Thymus (tissue), 14 donors: ENCODE measurements at places on chromosomes 3 and 15. TPM values are rescaled to one million over a fixed set of nuclear protein-coding genes. Genes with fewer than 3 reads are reported as not detected.

- DNase-seq, result no peak
These were observed 26.9 kb downstream of the LOXL1 start for GRCh38 chr15:73952913-73953750.

PIK3CB gene
- 11.7 TPM for total RNA-seq

DNA sequence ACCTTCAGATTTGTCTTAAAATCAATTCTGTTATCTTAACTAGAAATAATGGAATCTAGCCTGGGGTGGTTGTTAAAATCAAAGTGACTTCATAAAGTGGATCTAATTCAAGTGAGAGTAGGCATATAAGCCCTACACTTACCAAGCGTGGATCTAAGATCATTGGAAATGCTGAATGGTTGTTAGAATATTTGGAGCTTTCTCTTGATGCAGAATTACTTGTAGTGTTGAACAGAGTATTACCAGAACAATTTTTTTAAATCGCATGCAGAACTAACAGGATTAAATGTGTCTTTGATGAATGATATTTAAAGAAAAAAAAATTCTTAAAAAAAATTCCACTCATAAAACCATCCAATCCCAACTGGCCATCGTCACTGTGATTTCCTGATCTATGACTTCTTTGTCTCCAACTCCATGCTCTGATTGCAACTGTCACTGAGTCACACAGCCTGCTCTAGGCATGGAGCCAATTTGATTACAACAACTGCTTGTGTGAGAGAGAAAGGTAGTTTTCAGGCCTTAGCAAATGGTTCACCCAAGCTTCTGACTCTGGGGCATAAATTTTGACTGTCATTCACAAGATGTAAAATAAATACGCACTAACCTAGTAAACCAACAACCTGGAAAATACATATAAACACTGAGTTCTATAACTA lies 25.9 kb upstream of the SPRED1 start:
- DNase-seq, result no peak

ISL2 gene
- total RNA-seq, result 0.09 TPM

GPR62 gene
- total RNA-seq, result 0.05 TPM

- no peak for DNase-seq
These were observed 35.8 kb upstream of the TSC22D2 start for GRCh38 chr3:150372320-150372719.

GRCh38 chr3:29420106-29420505 lies 139.2 kb downstream of the RBMS3 start:
- DNase-seq, result no peak

- no peak for DNase-seq
These were observed 21.9 kb upstream of the APH1B start for GRCh38 chr15:63255489-63255990.

GP9 gene
- total RNA-seq, result 0.14 TPM

- DNase-seq, result no peak
These were observed 288.7 kb upstream of the RORA start for GRCh38 chr15:61517776-61518175.

DNA sequence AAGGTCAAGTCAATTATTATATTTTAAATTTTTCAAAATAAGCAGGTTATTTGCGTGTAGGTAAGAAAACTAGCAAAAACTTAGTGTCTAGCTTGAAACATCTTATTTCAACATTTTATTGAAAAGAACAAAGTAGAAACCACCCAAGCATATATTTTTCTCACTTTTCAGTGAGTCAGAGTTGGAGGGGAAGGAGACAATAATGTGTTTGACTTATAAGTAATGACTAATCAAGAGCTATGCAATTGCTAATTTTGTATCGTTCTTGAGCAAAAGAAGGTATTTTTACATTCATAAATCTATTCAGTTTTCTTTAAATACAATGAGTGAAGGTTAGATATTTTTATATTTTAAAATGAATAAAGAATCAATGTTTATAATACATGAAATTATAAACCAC lies 54.4 kb upstream of the P2RY1 start:
- DNase-seq, result no peak

- DNase-seq, result no peak
These were observed at the start of gene TIGIT for GRCh38 chr3:114293838-114294535. TSS of gene TIGIT (plus strand) at chr3:114294028. CDS start at chr3:114294062, 34 bp downstream.

- DNase-seq, result no peak
These were observed 134.8 kb downstream of the PGPEP1L start for GRCh38 chr15:98872774-98873173.

GRCh38 chr3:62159709-62160092 lies 213.6 kb downstream of the FEZF2 start:
- DNase-seq, result no peak

DNA sequence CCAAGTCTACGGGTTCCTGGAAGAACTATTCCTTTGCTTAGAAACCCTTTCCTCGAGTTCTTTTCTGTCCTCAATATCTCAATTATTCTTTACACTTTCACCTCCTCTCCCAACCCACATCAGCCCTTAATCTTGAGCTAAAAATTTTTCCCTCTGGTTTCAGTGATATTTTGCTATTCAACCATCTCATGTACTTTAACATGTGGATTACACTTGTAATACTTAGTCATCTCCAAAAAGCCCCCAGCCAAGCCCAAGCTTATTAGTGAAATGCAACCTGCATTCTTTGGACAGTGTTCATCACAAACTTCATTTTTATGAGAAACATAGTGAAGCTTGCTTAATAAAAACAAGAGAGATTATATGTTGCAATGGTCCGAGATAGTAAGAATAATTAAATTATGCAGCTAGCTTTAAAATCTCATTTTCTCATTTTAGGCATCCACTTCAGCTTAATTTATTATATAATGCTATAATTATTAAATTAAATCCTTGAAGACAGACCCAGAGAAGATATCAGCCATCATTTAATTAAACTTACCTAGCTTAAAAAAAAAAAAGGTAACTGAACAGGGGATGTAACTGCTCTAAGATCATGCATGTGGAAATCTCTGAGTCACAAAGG lies 534.5 kb upstream of the TBL1XR1 start:
- DNase-seq, result no peak

GRCh38 chr15:95512906-95513305 lies 817.6 kb upstream of the NR2F2 start:
- no peak for DNase-seq

DNA sequence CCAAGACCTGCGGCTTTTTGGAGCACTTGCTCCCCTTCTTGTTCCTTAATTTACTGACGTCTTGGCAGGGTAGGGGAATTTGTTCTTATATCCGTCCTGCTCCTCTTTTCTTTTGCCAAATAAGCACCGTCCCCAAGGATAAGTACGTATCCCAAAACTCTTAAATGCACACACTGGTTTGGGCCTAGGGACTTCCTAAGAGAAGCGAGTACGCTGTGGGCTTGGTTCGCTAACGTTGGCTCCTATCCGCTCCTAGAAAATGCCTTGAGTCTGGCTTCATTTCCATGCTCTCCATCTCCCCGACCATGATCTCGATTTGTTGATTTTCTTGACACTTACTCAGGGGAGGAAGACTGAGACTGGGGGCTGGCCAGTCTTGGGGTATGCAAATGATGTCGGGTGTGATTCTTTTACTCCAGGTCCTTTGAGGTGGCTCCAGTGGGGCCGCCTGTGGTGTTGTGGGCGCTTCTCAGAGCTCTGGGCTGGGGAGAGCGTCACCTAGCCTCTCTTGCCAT lies 1.3 kb downstream of the MYRIP start:
- no peak for DNase-seq

AADACL2 gene
- 0.14 TPM for total RNA-seq

DNA sequence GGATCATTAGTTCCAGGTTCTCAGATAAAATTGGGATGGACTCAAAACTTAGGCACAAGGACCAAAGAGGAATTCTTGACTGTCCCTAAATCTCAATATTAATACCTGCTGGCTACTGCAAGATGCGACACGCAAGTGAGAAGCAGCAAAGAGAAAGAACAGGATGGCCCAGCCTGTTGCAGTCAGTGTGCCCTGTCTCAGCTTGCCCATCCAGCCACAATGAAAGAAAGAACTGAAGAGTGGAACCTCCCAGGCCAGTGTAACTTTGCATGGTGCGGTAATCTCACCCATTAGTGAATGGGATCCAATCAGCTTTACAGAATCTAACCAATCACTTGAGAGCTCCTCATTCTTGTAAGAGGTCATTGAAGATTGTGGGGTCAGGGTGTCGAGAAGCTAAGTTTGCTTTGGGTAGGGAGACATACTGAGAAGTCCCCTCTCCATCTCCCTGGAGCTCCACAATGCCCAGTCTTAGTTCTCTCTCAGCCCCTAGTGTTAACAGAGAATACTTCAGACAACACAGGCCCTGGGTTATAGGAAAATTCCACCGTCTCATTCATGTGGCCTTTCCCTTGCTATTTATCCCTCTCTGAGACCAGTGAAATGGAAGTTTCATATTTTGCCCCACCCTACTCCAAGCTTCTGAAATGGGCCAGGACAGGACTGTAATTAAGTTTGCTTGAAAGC lies 3.2 kb upstream of the SLC9A9 start:
- DNase-seq, result no peak

SLC25A20 gene
- total RNA-seq, result 26.3 TPM

PXK gene
- 12.5 TPM for total RNA-seq

- no peak for DNase-seq
These were observed 454.1 kb upstream of the AGTR1 start for GRCh38 chr3:148243609-148244008.

DNA sequence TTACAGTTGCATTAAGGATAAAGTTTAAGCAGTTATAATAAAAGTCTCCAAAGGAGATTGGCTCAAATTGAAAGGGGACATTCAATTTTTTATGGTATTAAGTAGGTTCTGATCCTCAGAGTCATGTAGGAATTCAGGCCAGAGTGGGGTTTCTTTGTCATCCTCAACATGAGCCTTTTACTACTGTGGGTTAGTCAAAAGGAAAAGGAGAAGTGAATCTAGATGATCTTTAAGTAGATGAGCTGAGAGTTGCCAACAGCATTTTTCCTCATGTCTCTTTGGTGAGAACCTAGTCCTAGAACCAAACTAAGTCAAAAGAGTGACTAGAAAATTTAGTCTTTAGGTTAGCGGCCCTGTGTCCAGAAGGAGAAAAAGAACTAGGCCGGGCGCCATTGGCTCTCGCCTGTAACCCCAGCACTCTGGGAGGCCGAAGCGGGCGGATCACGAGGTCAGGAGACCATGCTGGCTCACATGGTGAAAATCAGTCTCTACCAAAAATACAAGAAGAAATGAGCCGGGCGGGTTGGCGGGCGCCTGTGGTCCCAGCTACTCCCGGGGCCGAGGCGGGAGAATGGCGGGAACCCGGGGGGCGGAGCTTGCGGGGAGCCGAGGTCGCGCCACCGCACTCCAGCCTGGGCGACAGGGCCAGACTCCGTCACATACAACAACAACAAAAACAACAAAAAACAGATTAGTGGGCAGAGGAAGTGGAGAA lies 4.2 kb upstream of the CHL1 start:
- DNase-seq, result no peak

GRCh38 chr15:55573224-55573623 lies 14.9 kb downstream of the PYGO1 start:
- DNase-seq, result no peak
